ENCODE measurements at places on chromosomes 7 and 10.

DNA sequence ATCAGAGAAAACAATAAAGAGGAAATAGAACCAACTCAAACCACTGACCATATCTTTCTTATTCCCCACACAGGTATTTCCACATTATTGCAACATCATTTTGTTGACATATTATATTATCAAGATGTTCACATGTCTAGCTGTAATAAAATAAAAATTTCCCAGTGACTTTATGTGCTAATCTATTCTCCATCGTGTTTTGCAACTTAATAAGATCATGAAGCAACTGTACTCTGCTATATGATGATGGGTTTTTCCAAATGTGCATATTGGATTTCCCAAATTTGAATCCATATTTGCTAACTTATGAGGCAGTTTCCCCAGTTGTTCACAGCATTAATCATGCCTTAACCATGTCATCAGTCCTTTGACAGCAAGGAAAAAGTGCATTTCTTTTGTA lies 127.8 kb downstream of the ITGB8 start:
- DNase-seq, result no peak

GRCh38 chr7:134209322-134210015 lies 82.3 kb downstream of the LRGUK start:
- no peak for DNase-seq

GRCh38 chr7:105173586-105173985 lies 159.6 kb downstream of the KMT2E start:
- DNase-seq, result no peak

- DNase-seq, result no peak
These were observed 24.7 kb downstream of the AFAP1L2 start for GRCh38 chr10:114379631-114380041.

GRCh38 chr7:93159490-93159889 lies 11.3 kb upstream of the SAMD9L start:
- DNase-seq, result no peak

DNA sequence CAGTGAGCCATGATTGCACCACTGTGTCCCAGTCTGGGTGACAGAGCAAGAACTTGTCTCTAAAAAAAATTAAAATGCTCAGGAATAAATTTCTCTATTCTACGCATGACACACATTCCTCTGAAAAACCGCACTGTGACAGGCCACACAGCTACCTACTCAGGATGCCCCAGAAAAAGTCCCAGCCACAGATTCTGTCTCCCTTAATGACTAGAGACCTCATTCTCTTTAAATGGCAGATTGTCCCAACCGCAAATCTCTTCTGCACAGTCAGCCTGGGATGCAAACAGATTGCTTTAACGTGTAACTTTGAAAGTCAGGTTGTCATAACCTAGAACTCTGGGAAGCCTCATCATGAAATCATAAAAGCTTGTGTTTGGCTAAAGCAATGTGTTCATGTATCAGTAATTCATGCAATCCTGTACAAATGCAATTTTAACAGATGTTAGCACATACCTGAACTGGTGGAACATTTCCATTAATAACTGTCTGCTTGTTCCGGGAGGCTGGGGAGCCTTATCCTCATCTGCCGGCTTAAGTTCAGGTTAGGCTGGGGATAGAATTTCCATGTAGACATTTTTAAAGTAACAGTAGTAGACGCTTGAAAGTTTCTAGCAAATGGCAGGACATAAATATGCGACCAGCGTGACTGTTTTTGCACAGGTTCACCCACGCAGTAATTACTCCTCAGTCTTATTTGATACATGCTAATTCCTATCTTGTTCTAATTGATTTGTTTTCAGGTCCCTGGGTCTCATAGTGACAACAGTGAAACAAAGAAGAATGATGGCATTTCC lies 26.2 kb upstream of the MSRB2 start:
- no peak for DNase-seq

GRCh38 chr10:43109671-43110249 lies 28.5 kb upstream of the CSGALNACT2 start:
- DNase-seq, result no peak

DNA sequence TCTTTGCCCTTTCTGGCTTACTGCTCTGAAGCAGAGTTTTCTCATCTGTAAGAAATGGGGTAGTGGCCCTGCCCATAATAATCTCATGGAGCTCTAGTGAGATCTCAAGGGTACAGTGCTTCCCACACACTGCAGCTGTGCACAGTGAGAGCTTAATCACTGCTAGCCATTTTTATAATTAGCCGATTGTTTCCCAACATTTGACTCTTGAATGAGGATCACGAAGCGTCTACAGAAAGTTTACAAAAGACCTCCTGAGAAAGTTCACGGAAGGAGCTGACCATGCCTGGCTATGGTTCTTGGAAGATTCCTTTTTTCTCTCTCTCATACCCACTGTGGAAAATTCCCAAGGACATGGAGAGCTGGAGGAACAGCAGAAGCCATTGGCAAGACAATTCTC lies 70.4 kb downstream of the FAM171A1 start:
- DNase-seq, result no peak

DNA sequence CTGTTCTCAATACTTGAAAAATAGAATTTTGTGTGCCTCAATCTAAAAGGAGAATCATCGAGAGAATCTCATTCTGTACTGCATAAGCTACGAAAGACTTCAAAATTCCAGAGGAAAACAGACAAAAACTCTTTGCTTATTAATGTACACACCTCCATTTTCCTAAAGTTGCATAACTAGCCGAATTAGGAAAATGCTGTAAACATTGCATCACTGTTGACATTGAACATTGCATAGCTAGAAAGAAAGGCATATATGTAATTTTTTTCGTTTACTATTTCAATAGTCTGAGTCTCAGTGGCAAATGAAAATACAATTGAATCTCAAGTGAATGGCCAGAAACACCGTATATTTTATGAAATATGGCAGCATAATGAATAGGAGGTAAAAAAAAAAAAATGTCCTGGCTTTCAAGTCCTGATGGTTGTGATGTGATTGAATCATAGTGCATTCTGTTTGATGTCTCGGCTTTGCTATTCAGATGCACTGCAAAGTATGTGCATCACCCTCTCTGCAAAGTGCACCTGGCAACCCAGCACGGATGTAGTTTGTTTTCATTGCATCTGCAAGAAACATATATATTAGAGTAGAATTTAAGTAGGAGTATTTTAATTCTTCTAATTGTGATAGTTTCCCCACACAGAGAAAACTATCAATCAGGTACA lies 196.7 kb downstream of the VTI1A start:
- DNase-seq, result no peak

GRCh38 chr10:73586583-73586984 lies 4.6 kb downstream of the USP54 start:
- DNase-seq, result no peak

GRCh38 chr10:67033878-67034277 lies 108.0 kb downstream of the LRRTM3 start:
- DNase-seq, result no peak

- no peak for DNase-seq
These were observed 124.7 kb downstream of the CNOT4 start for GRCh38 chr7:135385209-135385608.

DNA sequence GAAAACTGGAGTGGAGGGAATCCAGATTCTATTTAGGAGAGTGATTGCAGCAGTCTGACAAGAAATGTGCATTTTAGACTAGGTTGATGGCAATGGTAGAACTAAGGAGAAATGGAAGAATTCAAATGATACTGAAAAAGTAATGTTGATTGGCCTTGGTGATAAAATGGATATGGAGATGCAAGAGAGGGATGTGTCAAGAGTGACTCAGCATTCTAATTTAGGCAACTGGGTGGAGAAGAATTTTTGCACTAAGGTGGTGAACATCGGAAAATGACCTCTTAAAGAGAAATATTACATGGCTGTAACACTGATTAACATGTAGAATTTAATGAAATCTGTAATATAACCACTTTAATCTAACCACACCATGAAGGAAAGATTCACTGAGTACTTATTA lies 806.5 kb downstream of the PHTF2 start:
- DNase-seq, result no peak

DNA sequence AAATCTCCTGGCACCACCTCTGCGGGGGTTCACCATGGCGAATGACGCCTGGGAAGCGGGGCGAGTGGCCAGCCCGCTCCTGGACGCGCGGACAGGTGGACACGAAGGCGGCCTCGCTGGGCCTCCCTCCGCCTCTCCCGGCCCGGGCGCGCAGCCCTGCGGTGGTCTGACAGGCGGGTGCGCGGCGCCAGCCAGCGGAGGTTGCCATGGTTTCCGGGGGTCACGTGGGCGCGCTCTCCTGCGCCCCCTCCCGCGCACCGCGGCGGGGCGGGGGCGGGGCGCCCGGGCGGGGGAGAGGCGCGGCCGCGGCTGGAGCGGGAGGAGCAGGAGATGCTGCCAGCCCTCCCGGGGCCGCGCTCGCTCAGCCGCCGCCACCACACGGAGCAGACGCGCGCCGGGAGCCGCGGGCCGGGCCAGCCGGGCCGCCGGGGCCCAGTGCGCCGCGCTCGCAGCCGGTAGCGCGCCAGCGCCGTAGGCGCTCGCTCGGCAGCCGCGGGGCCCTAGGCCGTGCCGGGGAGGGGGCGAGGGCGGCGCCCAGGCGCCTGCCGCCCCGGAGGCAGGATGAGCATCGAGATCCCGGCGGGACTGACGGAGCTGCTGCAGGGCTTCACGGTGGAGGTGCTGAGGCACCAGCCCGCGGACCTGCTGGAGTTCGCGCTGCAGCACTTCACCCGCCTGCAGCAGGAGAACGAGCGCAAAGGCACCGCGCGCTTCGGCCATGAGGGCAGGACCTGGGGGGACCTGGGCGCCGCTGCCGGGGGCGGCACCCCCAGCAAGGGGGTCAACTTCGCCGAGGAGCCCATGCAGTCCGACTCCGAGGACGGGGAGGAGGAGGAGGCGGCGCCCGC lies at the start of gene PRKAR2B:
TSS of gene PRKAR2B (plus strand) at position 359 of the 848 bp plus-strand sequence. CDS start at position 562, 203 bp downstream.
- DNase-seq, result peak; percentile 43

DNA sequence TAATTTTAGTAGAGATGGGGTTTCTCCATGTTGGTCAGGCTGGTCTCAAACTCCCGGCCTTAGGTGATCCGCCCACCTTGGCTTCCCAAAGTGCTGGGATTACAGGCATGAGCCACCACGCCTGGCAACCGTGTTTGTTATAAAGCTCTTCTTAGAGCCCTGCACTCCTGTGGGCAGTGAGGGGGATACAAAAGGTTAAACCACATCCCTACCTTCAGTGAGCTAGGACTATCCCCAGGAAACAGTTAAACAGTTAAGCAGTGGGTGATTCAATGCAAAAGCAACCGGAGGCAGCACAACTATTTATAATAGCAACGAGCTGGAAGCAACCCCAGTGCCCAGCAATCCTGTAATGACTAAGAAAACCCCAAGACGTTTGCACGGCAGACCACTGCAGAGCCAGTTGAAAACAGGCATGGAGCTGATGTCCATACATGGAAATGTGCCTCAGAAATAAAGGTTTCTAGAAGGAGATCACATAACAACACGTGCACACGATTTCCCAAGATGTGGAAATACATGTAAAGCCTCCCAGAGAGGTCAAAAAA lies 107.2 kb upstream of the LYZL2 start:
- DNase-seq, result peak; percentile 17

- no peak for DNase-seq
These were observed 122.1 kb upstream of the TCF7L2 start for GRCh38 chr10:112827951-112828350.

- DNase-seq, result no peak
These were observed 188.1 kb upstream of the TMEM72 start for GRCh38 chr10:44723082-44723481.

- DNase-seq, result no peak
These were observed 86.9 kb downstream of the CHST15 start for GRCh38 chr10:124006526-124006925.

GRCh38 chr7:70681469-70682350 lies 450.2 kb upstream of the GALNT17 start:
- DNase-seq, result no peak

DNA sequence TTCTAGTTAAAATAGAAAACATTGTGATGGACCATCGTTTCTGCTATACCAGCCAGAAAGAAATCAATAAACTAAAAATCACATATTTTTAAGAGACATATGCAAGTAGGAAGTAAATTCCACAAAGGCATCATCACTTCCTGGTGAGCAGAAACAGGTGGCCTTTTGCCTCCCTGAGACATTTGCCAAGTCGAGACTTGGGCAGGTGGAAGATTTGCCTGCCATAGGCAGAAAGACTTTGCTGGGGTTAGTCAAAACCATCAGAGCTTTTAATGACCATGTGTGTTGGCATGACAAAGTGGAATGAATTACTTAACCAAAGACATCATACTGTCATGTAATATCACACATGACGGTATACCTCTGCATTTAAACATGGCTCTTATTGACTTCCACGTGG lies 66.0 kb upstream of the FGL2 start:
- DNase-seq, result no peak

DNA sequence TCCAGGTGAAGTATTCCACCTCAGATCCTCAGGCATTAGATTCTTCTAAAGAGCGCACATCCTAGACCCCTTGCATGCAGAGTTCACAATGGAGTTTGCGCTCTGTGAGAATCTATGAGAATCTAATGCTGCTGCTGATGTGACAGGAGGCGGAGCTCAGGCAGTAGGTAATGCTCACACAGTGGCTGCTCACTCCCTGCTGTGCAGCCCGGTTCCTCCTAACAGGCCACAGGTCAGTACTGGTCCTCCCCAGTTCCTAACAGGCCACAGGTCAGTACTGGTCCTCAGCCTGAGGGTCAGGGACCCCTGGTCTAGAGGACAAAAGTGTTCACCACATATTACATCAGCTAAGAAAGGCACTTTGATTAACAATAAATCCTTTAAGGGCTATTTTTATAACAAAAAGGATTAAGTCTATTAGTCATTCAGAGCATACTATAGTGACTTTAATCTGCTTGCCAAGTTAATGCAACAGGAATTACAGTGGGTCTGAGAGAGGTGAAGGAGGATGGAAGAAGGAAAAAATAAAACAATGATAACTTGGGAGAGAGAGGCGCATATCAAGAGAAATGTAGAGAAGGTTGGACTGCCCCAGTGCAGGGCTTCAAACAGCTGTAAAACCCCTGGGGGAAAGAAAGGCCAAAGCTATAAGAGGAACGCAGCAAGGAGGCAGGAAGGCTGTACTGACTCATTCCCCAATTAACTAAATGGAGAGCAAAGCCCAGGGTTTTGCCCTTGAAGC lies 49.2 kb downstream of the CUL2 start:
- DNase-seq, result no peak

DNA sequence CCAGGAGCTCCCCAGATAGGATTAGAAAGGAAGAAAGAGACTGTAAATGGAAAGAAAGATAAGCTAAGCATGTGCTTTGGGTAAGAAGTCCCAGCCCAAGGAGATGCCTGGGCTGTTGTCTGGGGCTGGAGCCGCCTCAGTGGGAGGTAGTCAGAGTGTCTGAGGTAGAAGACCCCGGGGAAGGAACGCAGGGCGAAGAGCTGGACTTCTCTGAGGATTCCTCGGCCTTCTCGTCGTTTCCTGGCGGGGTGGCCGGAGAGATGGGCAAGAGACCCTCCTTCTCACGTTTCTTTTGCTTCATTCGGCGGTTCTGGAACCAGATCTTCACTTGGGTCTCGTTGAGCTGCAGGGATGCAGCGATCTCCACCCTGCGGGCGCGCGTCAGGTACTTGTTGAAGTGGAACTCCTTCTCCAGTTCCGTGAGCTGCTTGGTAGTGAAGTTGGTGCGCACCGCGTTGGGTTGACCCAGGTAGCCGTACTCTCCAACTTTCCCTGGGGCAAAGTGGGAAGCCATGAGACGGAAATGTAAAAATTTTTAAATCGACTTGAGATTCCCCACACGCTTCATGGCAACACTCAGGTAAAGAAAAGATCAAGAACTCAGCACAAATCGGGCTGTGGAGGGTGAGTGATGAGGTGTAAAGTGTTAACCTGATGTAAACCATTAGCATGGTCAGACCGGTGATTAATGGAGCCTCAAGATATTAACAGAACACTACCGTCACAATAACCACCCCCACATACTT lies 1.3 kb downstream of the HOXA1 start:
- DNase-seq, result no peak

- DNase-seq, result no peak
These were observed 11.6 kb downstream of the ABCA13 start for GRCh38 chr7:48182718-48183369.
